ENCODE measurements at places on chromosomes 5 and 9.

DNA sequence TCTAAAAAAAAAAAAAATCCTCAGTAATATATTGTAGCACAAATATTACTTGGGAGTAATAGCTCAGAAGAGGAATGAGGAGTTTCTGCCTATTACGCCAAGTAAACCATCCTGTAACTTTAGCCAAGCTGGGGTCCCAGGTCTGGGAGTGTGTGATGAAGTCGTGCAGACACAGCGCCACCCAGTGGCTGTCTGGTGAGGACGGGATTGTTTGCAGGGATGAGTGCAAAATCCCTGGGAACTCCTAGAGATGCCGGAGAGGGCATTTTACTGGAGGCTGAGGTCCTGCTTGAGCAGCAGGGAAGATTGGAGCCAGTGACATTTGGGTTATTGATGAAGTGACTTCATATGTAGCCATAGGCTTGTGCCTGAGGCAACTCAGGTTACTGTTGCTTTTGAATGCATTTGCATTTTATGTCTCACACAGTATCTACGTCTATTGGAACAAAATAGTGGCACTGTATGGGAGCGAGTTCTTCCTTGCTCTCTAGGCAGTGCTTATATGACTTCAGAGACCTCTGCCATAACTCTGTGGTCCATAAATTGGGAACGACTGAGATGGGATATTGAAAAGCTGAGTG lies 72.8 kb downstream of the PSAT1 start:
- peak; percentile 73 for DNase-seq

DNA sequence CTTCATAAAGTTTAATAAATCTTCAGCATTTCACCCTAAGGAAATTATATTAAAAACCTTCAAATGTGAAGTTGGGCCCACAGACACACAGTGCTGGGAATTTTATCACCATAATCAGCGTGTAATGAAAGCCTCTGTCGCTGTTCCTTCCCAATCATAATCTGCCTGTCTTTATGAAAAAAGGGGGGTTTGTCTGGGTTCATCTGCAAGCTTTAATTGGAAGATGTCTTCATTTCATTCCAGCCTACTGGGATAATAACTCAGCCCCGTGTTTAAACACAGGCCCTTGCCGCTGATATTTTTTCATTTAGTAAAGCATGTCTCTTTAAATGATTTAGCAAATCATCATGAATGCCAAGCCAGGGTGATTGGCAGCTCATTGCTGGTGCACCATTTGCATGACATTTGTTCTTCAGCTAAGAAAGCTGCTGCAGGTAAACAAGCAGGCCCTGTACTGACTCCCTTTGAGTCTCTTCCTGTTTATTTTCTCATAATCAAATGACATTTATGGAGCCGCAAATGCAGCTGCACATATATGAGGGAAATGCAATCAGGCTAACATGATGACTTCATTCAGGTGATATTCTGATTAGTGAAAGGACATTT lies 362.9 kb upstream of the TLE4 start:
- no peak for DNase-seq

DNA sequence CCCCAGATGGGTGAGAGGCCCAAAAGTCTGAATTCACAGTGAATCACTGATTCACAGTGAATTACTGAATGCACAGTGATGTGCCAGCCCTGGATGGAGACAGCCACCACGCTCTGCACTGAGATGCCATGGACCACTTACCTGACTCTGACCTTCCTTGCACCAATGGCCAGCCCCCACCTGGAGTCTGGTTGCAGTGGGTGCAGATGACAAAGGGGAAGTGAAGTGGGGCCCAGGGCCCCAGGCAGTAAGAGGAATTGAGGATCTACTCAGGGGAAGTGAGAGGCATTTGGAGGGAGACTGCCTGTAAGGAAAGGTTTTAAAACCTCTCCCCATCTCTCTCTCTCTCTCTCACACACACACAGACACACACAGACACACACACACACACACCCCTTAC lies 412.1 kb downstream of the CYLC2 start:
- no peak for DNase-seq

DNA sequence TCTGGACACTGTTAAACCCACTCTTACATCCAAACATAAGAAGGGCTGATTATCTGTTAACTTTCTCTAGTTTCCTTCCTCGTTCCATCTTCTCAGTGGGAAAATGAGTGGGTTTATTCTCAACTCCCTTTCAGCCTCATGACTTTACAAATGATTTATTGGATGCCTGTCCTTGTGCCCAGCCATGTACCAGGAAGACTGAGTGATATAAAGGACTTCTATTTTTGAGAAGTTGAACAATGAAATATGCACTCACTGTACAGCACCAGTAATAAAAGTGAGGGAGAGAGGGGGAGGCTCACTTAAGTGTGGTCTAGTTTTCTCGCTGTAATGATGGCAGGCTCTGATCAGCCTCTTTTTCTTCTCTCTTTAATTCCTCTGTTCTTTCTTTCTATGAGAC lies 277.6 kb downstream of the SMARCA2 start:
- DNase-seq: no peak

DNA sequence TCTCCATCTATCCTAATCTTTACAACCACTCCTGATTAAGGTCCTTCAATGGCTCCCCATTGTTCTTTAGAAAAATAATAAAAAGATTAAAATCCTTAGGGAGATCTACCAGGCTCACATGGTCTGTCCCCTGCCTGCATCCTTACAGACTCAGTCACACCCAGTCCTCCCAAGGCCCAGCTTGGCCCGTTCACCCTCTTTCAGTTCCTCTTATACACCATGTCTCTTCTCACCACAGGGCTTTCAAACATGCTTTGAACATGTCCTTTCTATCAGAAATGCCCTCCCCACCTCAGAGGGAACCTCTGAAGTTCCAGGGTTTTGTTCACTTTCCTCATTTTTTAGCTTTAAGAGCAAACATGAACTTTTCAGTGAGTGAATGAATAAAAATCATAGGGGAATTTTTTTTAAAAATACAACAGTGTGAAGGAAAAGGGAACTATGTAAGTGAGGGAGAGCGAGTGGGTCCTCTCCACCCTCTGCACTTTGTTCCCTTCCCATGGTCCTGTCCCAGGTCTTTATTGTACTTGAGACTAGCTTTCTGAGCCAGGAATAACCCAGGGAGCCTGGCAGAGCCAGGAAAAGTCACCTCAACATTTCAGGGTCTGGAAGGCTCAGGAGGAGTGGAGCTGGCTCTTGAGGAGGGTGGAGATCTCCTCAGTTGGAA lies 55.3 kb downstream of the TRPC7 start:
- DNase-seq: no peak

DNA sequence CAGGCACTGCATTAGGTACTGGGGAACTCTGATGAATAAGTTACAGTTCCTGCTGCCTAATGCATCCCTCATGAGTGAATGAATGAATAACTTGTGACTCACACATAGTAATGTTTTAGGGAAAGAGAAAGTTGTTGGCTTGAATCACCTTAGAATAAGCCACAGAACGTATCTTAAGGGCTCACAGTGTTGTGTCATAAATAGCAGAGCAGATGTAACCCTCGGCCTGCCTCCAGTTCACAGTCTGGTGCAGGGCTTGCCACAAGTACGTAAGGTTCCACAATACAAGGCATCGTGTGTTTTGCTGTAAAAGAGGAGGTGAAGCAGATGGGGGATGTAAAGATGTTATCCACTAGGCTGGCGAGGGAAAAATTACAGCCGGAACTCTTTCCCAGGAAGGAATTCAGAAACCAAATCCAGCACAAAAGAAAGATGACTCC lies 218.7 kb downstream of the TRPM3 start:
- DNase-seq: peak; percentile 92

- no peak for DNase-seq
Observed at GRCh38 chr9:99866398-99866797, 40.1 kb upstream of the STX17 start.

Measured in fibroblast of skin of scalp (primary cell).